ENCODE measurements at places on chromosomes 4 and X.
A peak's percentile ranks its signal among the peaks of the same experiment; 100 is the strongest.

DNA sequence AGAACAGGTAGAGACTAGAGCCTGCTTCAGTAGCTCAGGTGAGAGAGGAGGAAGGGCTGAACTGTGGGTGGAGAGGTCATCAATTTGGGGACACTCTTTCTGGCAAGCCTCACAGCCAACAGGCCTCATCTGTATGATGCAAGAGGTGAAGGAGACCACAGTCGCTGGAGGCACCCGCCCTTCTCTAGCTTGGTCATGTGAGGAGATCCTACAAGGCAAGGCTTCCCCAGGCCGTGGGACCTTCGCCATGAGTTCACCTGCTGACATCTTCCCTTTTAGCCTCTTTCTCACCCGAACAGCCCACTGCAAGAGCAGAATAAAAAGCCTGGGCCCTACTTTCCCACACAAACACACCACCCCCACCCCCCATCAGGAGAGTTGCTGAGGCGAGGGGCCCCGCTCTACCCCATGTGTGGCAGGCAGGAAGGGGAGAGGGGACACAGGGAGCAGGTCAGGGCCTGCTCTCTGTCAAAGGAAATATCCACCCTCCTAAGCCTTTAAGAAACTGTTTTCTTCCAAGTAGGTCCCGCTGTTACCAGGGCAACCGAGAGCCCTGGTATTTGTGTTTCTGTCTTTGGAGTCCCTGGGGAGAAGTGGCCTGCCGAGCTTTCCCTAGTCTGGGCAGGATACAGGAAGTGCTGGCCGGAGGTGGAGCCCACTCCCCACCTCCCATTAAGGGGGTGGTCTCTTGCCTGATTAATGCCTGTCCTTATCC lies 8.1 kb downstream of the RTL5 start:
- DNase-seq, result peak; percentile 57

GRCh38 chrX:134554291-134554690 lies 94.3 kb downstream of the HPRT1 start:
- no peak for DNase-seq

GRCh38 chrX:135009838-135010237 lies 12.5 kb downstream of the RTL8B start:
- DNase-seq, result no peak

- no peak for DNase-seq
These were observed 279.0 kb upstream of the TACR3 start for GRCh38 chr4:103998756-103999155.

DNA sequence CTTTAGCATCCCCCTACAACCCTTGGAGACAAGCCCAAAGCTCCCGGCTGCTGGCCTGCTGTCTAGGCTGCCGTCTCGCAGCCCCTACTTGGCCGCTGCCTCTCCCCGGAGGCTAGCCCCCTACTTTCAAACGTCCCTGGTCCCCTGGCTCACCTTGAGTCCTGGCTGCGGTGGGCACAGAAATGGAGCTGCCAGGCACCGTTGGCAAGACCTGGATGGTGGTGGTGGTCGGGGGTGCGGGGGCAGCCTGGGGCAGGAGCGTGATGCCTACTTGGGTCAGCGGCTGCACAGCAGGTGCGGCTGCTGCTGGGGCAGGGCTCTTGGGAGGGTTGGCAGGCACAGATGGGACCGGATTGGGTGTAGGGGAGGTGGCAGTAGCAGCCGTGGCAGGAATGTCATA lies 12.0 kb downstream of the HCFC1 start:
- DNase-seq, result no peak
